Neuronal stem cell (in vitro differentiated cells): ENCODE measurements at places on chromosomes 7 and 10.

DNA sequence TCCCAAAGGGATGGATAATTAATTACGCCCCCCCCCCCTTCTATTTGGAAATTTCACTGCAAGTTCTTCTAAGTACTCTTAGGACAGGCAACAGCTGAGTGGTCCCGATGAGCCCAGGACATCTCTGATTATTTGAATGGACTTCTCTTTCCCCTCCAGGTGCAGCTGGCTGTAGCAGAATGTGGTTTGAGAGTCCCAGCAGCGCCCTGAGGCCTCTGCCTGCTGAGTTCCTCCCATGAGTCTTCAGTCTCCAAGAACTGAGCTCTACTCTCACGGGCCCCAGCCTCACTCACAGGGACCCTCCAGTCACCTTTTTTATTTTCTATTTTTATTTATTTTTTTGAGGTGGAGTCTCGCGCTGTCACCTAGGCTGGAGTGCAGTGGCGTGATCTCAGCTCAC, 63.6 kb upstream of the SFMBT2 start:
- DNase-seq = no peak

- no peak for DNase-seq
Measured at GRCh38 chr7:68280931-68281330, 1284.3 kb downstream of the TYW1 start.

DNA sequence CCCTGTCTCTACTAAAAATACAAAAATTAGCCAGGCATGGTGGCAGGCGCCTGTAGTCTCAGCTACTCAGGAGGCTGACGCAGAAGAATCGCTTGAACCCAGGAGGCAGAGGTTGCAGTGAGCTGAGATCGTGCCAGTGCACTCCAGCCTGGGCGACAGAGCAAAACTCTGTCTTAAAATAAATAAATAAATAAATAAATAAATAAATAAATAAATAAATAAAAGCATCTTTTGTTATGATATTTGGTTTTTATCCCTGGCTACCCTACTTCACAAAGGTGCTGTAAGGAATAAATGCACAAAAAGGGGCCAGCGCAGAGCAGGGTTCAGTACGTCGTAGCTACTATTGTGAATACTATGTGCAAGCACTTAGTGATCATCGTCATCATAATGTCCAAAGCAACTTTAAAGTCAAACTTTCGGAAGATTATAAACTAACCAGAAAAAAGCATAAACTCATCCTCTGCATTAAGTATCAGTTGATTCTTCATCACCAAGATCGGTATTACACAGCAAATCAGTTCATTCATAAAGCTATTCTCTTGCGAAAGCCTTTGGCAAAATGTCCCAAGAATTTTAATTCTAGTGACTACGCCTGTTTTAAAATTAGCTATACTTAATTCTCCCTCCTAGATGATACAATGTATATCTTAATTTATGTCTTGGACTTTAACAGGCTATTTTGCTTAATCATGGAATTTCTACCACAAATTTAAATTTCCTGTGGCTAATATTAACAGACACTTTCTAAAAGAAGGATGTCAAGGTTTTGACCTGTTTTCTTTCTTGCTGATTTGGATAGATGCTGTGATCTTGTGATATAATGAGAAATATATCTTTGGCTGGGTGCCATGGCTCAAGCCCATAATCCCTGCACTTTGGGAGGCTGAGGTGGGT, 7.6 kb upstream of the NFE2L3 start:
- DNase-seq = no peak

- DNase-seq = no peak
Measured at GRCh38 chr10:80523773-80524172, 13.9 kb upstream of the SH2D4B start.

DNA sequence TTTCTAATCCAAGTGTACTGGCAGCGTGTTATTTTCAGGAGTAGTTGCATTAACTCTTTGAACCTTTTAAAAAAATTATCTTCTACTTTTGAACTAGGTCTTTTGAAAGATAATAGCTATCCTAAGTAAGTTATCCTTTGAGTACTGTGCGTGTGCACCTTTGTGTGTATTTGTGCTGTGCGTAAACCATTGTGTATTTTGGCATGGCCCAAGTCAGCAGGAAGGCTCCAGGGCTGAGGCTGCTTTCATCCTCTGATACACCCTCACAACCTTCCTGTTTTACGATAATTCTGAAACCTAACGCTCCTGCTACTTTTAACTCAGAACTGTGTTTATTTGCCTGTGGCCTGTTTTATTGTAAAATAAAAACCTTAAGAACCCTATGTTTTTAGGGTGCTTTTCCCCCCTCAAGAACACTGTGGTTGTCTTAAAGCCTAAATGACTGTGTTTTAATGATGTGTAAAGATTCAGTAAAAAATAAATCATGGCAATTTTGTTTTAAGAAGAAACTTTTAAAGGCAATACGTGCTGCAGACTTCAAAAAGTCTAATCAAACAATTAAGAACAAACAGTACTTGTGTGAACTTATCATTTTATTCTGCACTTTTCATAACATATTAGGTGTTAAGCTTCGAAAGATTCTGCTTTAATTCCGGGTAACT, 57.5 kb downstream of the HDAC9 start:
- DNase-seq = no peak

- DNase-seq = no peak
Measured at GRCh38 chr10:16586358-16587138, 64.9 kb upstream of the C1QL3 start.

DNA sequence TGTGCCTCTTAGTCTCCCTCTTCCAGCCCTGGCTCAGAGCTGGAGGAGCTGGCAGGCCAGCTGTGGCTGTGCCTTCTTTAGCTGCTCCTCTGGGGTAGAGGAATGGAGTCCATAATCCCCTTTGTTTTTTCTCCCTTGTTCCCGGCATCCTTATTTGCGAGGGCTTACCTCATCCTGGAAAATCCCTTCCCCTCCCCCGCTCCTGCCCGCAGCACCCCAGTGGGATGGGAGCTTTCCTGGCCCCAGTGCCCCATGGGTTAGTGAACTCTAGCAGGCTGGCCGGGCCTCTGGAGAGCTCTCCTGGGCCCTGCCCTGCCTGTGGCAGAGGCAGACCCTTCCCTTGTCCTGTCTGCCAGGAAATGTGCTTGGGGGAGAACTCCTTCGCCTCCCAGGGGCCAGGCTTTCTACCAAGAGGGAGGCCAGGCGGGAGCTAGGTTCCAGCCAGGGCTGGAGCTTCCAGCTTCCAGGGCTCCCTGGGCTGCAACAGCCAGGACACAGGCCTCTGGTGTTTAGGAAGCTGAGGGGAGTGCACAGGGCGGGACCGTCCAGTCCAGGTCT, 16.5 kb upstream of the TRIM8 start:
- DNase-seq = peak; percentile 75

DNA sequence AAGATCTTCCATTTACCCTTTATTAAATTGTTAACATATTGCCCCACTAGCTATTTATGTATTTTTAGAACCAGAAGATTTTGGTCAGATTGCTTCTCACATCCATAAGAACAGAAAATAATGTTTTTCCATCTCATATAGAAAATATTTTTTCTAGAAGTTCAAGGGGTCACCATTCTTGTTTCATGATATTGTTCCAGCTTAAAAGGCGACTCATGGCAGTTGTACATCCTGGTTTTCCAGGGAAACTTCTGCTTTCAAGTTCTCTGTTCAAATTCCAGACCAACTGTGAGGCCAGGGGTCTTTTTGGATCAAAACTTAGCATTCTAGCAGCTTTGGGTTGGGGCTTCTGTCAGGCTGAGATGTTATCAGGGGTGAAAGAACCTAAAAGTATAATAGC, 84.4 kb downstream of the LRRC4 start:
- DNase-seq = no peak

DNA sequence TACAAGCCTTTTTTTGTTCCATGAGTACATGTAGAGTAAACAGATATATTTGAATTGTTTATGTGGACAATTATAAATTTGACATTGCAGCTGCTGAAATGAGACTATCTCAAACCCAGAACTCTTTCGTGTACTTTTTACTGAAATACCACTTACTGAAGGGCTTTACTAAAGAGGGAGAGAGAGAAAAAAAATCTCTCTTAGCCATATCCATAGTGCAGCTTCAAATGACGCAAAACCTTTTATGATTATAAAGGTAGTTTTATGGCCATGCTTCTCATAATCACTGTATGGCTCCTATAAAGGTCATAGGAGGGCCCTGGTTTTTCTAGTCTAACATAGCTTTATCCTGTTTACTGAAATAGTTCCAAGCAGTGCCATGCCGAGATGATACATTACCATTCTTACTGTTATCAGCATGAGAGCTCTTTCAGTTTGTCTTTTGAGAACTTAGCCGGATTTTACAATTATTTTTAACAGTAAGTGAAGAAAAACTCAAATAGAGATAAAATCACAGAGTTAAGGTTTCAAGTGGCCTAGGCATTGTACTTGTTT, 35.1 kb downstream of the KCND2 start:
- no peak for DNase-seq

GRCh38 chr10:121813211-121813815, 114.5 kb downstream of the ATE1 start:
- DNase-seq = no peak

- DNase-seq = no peak
Measured at GRCh38 chr7:44321796-44322195, 3.6 kb downstream of the CAMK2B start.

- DNase-seq = no peak
Measured at GRCh38 chr10:101835362-101835761, 8.2 kb downstream of the KCNIP2 start.

DNA sequence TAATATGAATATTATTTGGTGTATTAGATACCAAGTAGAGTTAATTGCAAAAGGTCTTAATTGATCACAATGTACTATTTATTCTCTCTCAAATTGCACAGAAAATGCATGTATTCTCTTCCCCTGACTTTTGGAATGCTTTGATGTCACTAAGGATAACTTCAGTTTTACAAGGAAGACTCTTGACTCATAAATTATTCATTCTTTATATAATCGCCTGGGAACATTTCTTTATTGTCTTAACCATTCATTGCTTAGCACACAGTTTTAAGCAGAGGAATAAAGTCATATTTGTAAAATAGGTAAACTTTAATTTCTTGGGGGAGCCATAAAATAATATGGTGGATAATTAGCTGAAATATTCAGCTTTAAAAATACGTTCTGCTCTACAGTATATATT, 306.0 kb upstream of the TMEM229A start:
- no peak for DNase-seq

GRCh38 chr10:125124907-125125306, 35.5 kb downstream of the CTBP2 start:
- no peak for DNase-seq

GRCh38 chr10:30227481-30227880, 121.6 kb downstream of the MTPAP start:
- DNase-seq = no peak

- no peak for DNase-seq
Measured at GRCh38 chr7:31466036-31466435, 47.9 kb upstream of the ITPRID1 start.

DNA sequence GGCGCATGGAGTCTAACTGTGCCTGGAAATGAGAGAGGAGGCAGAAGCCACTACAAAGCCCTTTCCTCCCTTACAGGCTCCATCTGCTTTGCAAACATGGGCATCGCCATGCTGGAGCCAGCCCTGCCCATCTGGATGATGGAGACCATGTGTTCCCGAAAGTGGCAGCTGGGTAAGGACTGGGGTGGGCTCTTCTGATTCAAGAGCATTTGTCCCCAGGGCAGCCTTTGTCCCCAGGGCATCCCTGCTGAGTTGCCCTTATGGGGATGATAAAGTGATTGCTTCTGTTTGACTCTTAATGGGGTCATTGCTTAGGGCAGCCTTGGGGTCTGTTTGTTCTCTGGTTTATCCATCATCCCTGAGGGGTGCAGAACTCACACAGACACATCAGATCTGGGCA, 16.8 kb downstream of the SLC18A2 start:
- no peak for DNase-seq

GRCh38 chr10:71805776-71806703, 32.7 kb upstream of the VSIR start:
- peak; percentile 30 for DNase-seq

DNA sequence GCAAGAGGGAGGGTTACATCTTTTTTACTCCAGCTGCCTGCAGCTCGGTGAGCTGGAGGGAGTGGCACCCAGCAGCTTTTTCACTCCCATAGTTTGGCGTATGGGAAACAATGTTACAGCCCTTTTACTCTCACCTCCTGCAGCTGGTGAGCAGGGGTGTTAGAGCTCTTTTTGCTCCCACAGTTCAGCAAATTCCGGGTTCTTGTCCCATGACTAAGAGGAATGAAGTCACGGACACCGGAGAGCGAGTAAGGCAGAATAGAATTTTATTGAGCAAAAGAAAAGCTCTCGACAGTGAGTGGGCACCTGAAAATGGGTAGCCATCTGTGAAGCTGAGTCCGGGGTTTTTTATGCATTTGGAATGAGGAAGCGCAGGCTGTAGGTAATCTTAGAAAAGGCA, 446.6 kb downstream of the GFRA1 start:
- no peak for DNase-seq

GRCh38 chr10:133209641-133210040, 20.4 kb upstream of the UTF1 start:
- DNase-seq = no peak

GRCh38 chr10:111109501-111110242, 32.8 kb downstream of the ADRA2A start:
- DNase-seq = no peak

DNA sequence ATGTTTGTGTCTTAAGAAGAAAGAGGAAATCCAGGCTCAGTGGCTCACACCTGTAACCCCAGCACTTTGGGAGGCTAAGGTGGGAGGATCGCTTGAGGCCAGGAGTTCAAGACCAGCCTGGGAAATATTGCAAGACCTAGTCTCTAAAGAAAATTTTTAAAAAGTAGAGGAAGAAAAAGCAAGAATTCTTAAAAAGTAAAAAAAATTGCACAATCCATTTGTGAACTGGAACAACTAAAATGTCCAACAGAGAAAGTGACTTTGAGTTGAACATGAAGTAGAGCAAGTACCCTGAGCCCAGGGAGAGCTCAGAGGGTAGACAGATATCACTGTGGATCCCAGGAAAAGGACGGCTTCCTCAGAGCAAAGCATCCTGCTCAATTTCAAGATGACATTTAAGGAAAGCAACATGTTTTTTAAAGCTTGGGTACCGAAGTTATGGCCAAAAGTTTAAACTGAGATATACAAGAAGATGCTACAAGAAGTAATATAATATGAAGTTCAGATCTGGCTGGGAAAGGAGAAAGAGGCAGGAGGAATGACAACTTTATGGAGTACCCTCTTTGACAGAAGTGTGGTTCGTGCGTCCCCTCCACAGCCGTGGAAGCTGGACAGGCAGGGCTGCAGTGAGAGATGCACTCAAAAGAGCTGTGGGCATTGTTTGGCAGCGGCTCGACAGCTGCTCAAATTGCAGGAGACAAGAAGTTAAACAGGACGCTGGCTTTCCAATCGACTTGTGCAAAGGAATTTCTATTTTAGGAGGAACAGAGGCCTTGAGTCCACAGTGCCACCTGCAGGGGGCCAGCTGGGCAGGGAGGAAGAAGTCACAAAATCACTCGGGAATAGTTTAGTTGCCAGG, 201.3 kb downstream of the JCAD start:
- DNase-seq = peak; percentile 46

DNA sequence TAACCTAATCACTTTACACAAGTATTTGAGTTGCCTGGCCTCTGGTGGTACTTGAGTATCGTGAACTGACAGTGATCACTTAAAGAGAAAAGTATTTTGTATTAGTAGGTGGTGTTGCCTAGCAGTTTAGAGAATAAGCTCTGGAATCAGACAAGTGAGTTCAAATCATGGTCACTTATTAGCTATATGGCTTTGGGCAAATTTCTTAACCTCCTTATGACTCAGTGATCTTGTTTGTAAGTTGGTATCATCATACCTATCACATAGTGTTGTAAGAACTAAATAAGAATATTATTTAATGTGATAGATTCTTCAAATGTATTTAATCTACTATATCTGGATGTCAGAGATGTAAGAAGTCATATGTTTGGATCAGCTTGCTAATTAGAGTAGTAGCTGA, 163.8 kb downstream of the RNF133 start:
- no peak for DNase-seq

GRCh38 chr7:150337179-150337578, 4.2 kb downstream of the RARRES2 start:
- no peak for DNase-seq
